Suppressor macrophage treated with lipopolysaccharide for 4 hours (primary cell): ENCODE measurements at places on chromosomes 3 and 15.

GRCh38 chr15:29821416-29822099 is 710 bp downstream of the TJP1 start:
- DNase-seq: peak; percentile 55

DNA sequence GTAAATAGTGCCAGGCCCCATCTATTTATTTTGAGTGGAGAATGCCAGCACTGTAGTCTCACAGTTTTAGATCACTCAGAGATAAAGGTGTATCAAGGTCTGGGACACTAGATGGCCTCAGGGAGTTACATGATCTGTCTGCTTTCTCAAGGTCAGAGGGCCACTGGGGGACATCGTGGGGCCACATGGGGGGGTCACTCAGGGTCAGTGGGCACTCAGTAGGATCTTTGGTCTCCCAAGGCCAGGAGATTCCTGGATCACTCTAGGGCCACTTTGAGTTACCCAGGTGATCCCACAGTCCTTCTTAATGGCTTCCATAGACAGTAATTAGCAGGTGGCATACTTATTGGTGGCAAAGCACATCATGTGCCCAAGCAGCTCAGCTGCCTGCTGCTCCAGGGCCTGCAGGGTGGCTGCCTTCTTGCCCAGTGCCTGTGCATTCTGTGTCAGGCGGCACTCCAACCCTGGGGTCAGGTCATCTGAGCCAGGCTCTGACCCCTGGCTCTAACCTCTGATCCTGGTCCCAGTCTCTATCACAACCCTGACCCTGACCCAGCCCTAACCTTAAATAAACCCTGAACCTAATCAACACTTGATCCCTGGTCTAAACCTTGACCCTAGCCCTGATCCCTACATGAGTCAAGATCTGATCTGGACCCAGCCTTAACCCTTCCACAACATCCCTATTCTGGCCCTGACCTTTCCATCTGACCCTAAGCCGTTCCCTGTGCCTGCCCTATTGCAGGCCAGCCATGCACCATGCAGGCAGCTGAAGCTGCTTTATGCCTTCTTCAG is 1.8 kb upstream of the LAMB2 start:
- no peak for DNase-seq

GRCh38 chr15:39621976-39622375 is 41.1 kb downstream of the THBS1 start:
- no peak for DNase-seq

DNA sequence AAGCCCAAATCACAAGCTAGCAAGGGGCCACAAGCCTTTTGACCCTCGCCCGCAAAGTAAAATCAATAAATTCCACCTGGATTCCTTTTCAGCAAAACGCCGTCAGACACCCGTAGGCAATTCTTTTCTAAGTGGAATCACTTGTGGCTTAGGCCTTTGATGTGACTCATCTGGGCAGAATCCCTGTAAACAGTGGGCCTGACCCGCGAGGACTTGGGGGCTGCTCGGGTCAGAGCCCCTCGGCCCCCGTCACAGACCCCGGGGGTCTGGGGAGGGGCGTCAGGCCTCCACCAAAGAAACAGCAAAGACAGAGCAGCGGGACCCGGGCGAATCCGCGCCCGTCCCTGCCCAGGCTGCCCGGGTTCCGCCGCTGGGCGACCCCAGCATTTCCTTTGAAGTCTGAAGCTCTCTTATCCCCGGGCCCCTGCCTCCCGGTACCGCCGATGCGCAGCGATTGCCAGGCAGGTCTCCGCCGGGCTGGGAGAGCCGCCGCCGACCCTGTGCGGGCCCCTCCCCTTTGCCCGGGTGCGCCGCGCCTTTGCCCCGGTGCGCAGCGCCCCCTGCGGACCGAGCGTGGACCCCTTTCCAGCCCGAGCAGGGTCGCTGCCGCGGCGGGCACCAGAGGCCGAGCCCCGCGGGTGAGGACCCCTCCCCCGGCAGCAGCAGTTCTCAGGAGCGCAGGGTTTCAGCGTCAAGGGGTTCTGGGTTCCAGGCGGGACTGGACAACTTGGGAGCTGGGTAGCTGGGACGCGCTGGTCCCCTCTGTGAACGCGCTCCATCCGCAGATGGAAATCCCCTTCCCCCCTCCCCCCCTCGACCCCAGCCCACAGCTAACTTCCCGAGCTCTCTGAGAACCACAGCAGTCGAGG is 178.3 kb downstream of the UACA start:
- DNase-seq: no peak

DNA sequence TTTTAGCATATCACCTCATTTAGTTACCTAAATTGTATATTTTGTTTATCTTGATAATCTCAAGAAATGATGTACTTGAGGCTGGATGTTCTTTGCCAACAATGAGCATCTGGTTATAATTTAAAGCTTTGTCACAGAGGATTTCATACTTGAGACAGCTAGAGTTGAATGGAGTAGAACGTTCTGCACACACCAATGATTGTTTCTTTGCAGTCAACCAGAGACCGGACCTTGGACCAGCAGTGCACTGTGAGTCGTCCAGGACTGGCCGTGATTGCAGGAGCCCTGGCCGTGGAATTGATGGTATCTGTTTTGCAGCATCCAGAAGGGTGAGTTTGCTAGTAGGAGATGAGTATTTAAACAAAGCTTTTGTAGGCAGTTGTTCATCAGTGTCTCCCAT is 90.4 kb downstream of the ATG7 start:
- no peak for DNase-seq

DNA sequence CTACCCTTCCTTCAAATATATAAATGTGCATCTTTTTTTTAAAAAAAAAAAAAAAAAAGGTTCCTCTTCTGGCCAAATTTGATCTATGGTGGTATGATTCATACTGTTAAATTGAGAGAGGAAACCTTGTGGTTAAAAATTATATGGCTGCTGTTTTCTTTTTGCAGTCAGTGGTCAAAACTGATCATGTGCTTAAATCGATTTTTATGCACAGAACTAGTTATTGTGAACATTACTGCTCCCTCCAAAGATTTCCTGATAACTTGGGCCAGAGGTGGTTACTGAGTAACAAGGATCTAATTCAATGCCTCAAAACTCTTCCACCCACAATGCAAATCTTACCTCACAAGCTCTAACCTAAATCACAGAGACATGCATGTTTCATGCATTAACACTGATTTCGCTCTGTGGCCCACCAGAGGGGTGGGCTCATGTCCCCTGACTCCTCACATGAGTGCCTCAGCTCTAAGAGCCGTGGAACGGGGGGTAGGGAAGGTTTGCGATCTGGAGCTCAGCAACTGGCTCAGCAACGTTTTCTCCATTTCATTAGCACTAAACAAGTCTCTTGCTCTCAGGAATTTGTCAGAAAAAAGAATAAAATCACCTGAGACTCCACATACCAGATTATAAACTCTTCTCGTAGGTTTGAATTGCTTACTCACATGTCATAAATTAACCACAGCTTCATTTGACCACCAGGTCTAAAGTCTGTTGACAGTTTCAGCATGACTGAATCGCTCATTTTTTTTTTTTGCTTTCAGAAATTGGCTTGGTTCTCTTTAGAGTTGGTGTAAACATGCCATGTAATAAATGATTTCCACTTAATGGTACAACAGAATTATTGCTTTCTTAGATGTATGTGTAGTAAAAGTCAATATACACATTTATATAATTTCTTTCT is 280.4 kb downstream of the CD47 start:
- DNase-seq: peak; percentile 8

- DNase-seq: no peak
Observed at GRCh38 chr15:92576597-92577200, 78.9 kb downstream of the FAM174B start.

- DNase-seq: no peak
Observed at GRCh38 chr3:114619771-114620170, 325.9 kb downstream of the TIGIT start.

- DNase-seq: no peak
Observed at GRCh38 chr3:46861605-46862368, 1.5 kb downstream of the MYL3 start.

- DNase-seq: peak; percentile 51
Observed at GRCh38 chr15:90114451-90114901, 12.2 kb upstream of the IDH2 start.

DNA sequence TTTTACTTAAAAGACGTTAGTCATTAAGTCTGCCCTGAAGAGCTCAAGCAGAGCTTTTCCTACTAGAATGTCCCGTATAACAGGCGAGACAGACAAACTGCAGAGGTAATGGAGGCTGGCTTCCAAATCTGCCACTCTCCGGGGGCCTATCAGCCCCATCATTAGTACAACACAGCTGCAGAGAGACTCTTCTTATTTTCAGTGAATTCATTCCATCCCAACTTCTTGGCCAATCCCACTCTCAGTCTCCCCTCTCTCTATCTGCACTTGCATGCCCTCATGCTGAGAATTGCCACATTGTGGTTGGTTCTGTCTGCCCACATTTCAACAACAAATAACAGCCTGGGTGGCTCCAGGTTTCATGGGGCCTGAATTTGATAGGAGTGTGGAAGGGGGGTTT is 412.7 kb downstream of the ERC2 start:
- DNase-seq: no peak

GRCh38 chr3:182682263-182683241 is 110.8 kb upstream of the ATP11B start:
- DNase-seq: peak; percentile 43

GRCh38 chr3:148975248-148975647 is 16.1 kb upstream of the GYG1 start:
- DNase-seq: no peak

DNA sequence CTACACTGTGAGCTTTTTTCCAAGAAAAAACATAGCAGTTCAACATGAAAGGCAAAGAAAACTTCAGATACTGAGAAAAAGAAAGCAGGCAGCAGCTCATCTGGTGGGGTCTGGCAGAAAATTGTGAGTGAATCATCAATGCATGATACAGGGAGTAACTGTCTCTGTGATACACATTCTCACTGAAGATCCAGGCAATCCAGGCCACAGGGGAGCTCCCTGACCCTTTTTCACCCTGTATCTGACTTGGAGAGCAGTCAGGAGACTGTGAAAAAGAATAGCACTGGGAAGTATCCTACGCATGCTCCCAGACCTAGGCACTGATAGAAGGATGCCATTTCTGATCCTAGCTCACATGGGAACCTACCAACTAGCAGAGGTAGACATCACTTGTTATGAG is 269.8 kb downstream of the MBNL1 start:
- DNase-seq: no peak

DNA sequence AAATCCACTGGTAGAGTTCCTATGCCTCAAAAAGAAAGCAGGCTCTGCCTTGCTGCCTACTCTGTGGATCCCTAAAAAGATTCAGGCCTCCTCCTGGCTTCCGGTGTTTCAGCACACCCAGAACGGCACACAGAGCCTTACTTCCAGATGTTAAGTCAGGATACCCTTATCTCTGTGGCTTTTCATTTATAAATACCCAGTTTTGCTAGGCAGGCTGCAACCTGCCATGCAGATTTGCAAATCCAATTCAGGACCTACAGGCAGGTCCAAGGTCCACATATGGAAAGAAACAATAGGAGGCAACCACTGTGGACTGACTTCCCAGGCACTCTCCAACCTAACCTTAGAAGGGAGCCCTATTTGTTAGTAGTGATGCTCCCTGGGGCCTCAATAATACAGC is 30.7 kb downstream of the EFL1 start:
- DNase-seq: no peak

- DNase-seq: peak; percentile 84
Observed at GRCh38 chr3:30199096-30199759, 407.2 kb upstream of the TGFBR2 start.

- DNase-seq: no peak
Observed at GRCh38 chr3:136327671-136328070, 77.5 kb downstream of the PCCB start.

- no peak for DNase-seq
Observed at GRCh38 chr15:60745469-60746061, 266.6 kb upstream of the ICE2 start.

DNA sequence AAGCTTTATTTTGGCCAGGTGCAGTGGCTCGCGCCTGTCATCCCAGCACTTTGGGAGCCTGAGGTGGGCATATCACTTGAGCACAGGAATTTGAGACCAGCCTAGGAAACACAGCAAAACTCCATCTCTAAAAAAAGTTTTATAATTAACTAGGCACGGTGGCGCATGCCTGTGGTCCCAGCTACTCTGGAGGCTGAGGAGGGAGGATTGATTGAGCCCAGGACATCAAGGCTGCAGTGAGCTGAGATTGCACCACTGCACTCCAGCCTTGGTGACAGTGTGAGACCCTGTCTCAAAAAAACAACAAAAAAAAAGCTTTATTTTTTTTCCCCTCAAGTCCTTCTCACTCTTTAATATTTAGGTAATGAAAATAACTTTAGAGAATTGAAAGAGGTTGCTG is 100.8 kb upstream of the CMC1 start:
- no peak for DNase-seq

- DNase-seq: peak; percentile 33
Observed at GRCh38 chr3:144351773-144352365, 380.2 kb downstream of the DIPK2A start.

DNA sequence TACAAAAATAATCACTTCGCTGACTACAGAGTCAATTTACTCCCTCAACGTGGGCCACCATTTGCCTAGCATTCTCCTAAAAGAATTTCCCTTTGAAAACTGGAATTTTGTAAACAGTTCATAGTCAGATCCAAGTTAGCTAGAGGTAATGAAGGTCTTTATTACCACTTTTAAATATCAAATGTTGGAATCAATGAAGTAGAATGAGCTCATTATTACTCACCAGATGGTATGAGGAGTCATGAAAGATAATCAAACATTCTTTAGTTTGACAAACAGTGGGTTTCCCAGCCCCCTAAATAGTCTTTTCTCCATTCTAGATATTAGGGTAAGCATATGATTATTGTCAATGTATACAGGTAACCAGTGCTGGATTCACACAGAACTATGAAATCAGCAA is 455.7 kb upstream of the THBS1 start:
- no peak for DNase-seq

DNA sequence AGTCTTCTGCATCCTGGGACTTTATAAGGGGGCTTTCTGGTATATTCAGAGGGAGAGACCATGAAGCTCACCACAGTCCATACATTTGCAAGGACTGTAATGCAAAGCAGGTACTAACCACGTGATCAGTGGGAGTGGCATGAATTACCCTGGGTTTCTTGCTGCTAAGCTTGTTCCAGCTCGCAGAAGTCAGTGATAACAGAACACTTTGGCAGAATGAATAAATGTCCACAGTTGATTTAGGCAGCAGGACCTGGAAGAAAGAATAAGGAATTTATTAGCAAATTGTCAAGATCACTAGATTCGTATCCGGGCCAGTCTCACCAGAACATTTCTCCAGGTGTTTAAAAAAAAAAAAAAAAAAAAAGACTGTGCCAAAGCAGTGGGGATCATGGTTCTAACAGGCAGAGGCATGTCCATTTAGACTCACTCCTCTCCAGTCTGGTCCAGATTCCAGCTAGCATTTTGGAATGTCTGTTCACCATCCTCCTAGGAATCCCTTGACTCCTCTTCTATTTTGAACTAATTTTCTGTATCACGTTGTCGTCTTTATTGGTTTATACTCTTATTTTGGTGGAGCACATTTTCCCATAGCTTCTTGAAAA is 24.5 kb downstream of the HHLA2 start:
- no peak for DNase-seq

- DNase-seq: no peak
Observed at GRCh38 chr15:78342021-78342420, 1.9 kb downstream of the CRABP1 start.

- DNase-seq: no peak
Observed at GRCh38 chr3:169285057-169286033, 378.2 kb downstream of the MECOM start.

- peak; percentile 3 for DNase-seq
Observed at GRCh38 chr15:91522605-91523332, 330.7 kb upstream of the SLCO3A1 start.
